SW 1271 (cell line): ENCODE measurements at places on chromosomes 1 and 21.

DNA sequence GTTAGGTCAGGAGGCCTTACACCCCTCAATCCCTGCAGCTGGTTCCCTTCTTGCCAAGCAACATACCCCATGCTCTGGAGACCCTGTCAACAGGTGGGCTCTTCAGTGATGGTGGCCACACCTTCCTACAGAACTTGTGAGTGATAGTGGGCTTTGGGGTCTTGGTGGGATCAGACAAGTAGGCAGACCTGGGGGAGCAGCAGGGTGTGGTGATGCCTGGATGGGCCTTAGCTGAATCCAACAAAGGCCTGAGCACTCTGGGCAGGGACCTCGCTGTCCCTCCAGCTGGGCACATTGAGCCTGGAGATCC is 14.9 kb downstream of the FAAH start:
- no peak for DNase-seq

- DNase-seq, result peak; percentile 13
Observed at GRCh38 chr1:235468970-235469369, 35.3 kb downstream of the B3GALNT2 start.

DNA sequence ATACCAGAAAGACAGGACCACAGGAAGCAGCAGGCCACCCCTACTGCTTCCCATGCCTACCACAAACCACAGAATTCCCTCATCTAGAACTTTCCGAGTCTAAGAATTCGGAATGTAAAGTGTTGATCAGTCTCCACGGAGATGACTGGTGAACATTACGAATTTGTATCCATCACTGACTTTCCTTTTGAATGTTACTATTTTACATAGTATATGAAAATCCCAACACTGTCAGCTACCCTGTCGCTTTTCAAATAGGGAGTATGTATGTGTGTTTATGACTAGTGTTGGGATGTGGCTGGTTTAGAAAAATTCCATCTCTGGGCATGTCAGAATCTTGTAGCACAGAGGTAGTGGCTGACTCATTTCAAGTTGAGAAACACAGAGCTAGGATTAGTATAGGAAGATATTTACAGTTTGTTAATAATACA is 118.2 kb downstream of the COQ8A start:
- DNase-seq, result no peak

- DNase-seq, result no peak
Observed at GRCh38 chr1:206736878-206737728, 33.5 kb upstream of the IL19 start.

GRCh38 chr1:95532335-95532734 is 298.3 kb downstream of the RWDD3 start:
- DNase-seq, result no peak

DNA sequence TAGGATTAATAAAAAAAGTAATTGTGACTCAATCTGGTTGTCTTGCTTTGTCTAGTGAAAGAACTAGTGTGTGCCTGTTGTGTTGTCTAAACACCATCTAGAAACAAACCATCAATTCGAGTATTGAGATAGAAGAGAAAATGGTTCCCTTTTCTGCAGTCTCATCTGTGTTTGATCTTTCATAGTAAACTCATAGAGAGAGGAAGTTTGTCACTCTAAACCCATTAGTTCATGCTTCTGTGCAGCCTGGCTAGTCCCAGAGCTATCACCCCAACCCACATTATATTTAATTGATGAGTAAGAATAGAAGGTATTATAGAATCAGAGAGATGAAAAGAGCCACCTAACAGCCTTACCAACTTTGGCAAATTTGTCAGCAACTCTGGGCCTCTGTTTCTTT is 99.5 kb downstream of the TGFB2 start:
- DNase-seq, result no peak
